Adipose tissue (tissue), 3 donors: ENCODE measurements at places on chromosomes 6 and 20. TPM values are rescaled to one million over a fixed set of nuclear protein-coding genes. Genes with fewer than 3 reads are reported as not detected.

TNXB gene
- polyA plus RNA-seq: 5.3 TPM

TOX2 gene
- 1.4 TPM for polyA plus RNA-seq

KIAA0408 gene
- polyA plus RNA-seq: 10.8 TPM

PRR18 gene
- polyA plus RNA-seq: 0.10 TPM
